ENCODE measurements at places on chromosomes 2 and 18.

- ATAC-seq, result no peak
Observed at GRCh38 chr2:230900336-230900995, 24.6 kb downstream of the GPR55 start.

DNA sequence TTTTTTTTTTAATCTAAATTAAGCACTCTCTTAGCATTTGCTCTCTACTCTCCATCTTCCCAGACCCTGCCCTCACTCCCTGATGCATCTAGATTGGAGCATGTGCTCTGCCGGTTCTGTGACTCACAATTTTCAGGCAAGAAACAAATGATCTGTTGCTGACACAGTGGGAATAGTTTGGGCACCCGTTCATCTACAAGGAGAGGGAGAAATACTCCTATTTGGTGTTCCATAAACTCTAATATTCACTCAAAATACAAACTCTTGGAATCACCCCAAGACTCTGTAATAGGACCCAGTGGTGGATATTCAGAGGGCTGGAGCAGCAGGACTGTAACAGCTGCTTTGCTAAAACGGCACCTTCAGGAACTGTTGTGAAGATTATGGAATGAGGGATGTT is 37.1 kb upstream of the LINC00305 start:
- ATAC-seq, result no peak

DNA sequence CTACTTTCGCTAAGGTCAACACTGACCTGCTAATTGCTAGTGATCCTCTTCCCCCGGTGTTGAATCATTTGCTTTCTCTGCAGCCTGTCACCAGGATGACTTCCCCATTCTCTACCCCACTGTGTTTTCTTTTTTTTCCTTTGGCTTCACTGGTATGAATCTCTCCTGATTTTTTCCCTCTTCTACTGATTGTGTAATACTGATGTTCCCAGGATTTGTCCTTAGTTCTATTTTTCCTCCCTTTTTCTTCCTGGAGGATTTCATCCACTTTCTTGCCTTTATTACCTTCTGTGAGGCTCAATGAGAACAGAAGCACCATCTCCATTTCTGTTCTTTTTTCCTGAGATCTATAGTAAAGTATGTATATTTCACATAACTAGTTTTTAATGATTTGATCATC is 14.1 kb upstream of the MSH2 start:
- ATAC-seq, result no peak

- no peak for ATAC-seq
Observed at GRCh38 chr2:240105982-240106381, 30.1 kb downstream of the COPS9 start.

DNA sequence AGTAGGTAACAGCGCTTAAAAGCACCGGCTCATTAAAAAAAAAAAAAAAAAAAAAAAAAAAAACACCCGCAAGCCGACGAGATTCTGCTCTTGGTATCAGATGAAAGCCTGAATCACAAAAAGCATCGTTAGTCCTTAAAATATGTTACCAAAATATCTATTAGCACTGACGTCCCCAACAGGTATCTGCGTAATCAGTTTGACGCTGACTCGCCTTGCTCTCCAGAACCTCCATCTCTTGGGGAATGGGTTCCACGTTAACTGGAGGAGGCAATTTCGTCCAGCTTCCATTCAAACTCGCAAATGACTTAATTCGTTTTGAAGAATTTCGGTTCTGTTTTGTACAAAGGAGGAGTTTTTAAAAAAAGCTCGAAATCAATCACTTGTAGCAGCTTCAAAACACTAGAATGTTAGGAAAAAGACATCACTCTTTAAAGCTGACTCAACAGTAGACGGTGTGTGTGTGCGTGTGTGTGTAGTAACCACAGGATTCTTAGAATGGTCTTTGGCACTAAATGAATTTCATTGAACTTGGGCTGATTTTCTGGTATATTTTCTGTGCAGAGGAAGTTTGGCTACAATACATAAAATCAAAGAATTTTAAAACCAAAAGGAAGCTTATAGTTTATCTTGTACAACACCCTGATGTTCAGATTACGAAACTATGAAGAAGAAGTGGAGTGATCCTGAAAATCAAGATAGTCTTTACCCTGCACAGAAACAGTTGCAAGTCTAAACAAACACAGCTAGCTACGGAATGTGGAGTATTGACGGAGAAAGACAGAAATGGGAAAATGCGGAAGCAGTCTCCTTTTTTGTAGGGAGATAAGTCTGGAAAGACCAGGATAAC is 1.1 kb upstream of the PGAP1 start:
- peak; percentile 55 for ATAC-seq

DNA sequence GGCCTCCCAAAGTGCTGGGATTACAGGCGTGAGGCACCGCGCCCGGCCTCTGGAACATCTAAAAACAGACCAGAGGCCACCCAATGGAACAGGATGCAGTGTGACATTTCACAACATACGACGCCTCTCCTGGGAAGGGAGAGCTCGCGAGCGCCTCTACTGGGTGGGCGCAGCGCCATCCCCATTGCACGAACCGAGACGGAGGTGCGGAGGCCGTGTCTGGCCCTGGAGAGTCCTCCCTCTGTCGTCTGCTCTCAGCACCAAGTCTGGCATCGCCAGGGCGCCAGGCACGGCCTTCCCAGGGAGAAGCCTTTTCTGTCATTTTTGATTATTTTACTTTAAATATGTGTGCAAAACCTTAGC is 9.4 kb upstream of the GBX2 start:
- no peak for ATAC-seq

DNA sequence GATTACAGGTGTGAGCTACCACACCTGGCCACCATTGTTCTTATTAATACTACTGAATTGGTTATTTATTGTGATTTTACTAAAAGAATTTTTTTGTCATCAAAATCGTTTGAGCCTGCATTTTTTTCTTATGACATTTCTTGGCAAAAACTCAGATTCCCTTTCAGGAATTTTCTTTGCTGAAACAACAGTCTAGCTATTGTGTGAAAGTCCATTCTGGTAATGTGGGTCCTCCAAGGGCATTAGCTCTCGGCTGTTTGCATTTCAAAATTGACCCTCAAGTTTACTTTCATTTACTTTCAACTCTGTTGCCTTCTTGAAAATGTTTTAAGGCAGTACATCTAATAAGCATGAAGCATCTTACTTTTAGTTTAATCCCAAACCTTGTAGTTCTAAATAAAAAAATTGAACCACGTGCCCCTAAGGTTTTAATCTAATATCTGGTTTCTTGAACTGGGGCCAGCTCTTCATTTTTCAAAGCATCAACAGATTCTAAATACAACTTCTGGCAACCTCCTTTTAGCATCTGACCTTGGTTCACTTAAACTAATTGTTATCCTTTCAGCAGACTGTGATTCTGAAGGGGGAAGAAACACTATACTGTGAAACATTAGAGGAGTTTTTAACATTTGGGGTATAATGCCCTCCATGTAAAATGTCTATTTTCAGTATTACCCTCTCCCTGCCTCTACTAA is 325.2 kb upstream of the RAB12 start:
- no peak for ATAC-seq

DNA sequence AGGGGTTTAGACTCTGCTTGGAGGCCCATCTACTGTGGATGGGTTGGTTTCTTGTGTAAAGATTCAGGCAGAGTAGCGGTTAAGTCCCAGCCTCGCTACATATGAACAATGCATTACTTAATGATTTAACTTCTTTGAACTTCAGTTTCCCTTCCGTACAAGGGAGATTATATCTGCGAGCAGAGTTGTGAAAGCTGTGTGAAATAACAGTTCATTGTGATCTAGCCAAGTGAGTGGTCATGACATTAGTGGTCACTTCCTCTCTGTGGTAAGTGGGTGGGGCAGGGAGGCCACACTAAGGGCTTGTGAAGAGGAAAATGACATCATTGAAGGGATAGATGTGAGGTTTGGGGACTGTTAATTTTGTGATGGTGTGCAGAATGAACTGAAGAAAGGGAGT is 14.1 kb upstream of the MEX3C start:
- peak; percentile 94 for ATAC-seq

GRCh38 chr2:44952143-44952805 is 10.8 kb downstream of the SIX3 start:
- peak; percentile 27 for ATAC-seq

DNA sequence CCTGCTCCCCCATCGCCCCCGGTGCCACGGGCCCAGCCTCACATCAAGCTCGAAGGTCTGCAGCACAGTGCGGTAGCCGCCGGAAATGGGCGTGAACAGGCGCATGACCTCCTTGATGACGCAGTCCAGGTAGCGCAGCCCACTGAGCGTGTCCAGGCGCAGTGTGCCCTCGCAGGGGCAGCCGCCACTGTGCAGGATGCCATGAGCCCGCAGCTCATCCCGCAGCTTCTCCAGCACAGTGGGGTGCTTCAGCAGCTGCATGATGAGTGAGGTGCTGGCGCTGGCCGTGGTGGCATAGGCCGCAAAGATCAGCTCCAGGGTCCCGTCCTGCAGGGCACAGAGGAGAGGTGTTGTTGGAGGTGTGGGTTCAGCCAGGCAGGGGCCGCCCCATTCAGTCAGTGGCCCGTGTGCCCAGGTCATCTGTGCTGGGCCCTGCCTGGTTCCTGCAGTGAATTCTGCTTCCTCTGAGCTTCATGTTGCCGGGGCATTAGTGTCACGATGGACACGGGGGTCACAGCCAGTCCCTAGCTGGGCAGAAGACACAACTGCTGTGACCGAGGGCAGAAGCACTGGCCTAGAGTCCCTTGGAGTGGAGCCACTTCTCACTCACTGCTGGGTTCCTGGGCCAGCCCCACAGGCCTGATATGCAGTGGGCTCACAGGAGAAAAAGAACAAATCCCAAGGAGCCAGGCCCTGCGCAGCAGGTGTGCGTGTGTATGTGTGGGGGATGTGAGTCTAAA is 14.5 kb downstream of the CYP26B1 start:
- ATAC-seq, result no peak

DNA sequence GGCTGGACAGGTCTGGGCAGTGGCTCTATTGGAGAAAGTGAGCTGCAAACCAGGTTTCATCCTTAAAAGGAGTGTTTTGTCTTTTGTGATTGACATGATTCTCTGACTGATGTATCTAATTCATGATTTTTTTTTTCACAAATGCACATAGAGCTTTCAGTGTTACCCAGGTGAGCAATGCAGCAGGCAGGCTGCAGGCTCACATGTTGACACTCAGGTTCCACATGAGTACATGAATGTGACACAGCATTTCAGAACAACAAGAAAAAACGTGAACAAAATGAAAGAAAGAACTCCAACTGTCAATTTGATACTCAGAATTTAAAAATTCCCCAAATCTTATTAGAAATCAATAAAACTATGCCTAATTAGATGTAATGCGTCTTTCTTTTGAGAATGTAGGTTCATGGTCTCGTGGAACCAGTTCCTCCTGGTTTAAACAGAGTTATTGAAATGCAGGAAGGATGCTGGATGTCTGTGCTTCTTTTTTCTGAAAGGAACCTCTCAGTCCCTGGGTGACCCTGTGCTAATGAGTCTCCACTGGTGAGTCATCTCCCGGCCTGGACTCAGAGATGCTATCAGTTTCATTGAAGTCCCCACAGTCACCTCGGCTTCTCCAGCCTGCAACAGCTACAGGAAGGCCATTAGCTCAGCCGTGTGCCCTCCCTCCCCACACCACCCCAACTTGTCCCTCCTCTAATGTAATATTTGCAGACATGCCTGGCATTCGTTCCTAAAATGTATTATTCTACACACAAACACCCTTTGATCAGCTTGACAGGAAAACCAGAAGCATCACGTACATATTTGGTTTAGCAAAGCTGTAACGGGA is 430.4 kb downstream of the LPIN1 start:
- peak; percentile 70 for ATAC-seq

DNA sequence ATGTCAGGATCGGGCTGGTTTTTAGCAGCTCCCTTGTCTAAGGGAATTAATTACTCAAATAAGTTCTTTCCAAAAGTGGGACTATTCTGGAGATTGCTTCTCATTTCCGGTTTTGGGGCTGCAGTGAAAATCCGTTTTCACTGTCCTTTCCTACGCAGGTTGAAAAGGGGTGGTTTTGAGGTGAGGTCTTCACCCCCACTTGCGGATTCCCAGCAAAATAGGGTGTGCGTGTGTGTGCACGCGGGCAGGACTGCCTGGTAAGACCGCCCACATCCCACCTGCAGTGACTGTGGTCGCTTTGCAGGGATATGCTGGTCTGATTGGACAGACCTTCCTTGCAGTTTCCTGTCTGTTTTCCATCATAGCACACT is 472 bp upstream of the PLEKHM3 start:
- ATAC-seq, result peak; percentile 36

GRCh38 chr2:19043893-19044292 is 314.5 kb downstream of the OSR1 start:
- ATAC-seq, result no peak

DNA sequence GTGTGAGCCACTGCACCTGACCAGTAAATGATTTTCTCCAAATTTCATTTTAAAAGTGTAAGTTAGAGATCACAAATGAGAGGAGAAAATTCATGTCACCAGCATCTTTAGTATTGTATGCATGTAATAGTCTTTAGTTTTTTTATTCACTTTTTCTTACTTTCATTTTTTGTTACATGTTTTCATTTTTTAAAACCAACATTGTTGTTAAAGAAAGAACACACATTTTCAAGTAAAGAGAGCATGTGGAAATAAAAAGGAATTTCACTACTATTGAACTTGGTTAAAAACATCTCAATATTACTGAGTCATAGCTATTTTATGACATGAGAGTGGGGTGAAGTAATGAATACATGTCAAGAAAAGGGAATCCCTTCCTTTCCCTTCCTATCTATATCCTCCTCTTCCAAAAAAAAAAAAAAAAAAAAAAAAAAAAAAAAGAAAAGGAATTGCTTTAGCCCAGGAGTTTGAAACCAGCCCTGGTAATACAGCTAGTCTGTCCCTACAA is 29.1 kb upstream of the PMAIP1 start:
- ATAC-seq, result no peak

DNA sequence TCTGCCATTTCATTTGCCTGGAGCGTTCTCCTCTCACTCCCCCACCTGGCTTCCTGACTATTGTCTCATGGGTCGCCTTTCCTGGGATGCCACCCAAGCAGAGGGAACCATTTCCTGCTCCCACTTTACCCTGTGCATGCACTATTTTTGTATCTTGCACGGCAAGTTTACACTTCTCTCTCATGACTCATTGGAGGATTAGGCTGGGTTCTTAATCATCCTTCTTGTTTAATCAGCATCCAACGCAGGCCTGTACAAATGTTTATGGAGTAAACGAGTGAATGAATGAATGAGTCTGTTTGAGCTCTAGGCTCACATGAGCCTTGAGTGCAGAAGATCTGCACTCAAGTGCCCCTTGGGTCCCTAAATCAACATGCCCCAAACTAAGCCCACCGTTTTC is 3.8 kb upstream of the ARHGAP25 start:
- ATAC-seq, result no peak

DNA sequence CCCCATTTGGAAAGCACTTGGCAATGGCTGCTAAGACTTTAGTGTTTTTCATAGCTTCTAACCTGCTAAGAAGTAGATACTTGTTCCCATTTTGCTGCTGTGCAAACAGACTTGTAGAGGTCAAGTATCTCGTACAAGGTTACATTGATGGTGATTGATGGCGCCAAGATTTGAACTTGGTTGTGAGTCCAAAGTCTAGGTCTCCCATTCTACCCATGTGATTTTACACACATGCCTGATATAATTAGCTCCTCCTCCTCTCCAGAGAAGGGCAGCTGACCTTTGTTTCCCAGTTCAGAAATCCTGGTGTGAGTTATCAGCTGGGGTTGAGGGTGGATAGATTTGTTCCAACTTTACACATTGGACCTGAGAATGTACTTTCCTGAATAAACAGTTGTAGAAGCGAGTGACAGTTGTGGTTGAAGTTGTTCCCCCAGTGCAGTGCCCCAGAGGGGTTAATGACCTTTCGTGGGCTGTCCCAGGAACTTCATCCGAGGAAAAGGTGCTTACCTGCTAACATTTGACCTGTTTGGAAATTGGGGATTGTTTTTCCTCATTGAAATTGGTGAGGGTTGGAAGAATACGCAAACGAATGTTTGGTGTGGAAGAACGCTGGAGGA is 10.4 kb downstream of the TCF7L1 start:
- ATAC-seq, result no peak

GRCh38 chr2:173957517-173957916 is 7.7 kb downstream of the SP3 start:
- ATAC-seq, result no peak

GRCh38 chr2:150944315-150944714 is 317.3 kb downstream of the RBM43 start:
- ATAC-seq, result no peak

Data from activated CD4-positive, CD25-positive, alpha-beta regulatory T cell treated with anti-CD3 and anti-CD28 coated beads, Interleukin-2, amount 50 U/mL, for 24 hours (primary cell).